ENCODE measurements at places on chromosomes 7 and 10.

DNA sequence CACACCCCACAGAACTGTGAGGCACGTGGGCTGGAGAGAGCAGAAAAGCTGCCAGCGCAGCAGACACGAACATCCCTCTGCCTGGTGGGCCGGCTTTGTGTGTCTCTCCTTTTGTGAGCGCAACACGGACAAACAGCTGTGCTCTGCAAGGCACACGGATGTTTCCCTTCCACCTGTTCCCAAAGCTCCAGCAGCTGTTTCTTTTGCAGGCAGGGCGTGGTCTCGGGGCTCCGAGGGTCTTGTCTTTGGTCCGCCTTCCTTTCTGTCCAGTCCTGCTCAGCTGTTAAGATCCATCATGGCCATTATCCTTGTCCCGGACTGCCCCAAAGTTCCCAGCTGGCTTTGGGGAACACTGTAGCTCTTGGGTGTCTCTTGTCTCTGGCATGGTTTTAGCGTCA, 32.7 kb upstream of the SH2B2 start:
- DNase-seq: no peak

- no peak for DNase-seq
Observed at GRCh38 chr7:2009541-2010001, 223.2 kb downstream of the MAD1L1 start.

DNA sequence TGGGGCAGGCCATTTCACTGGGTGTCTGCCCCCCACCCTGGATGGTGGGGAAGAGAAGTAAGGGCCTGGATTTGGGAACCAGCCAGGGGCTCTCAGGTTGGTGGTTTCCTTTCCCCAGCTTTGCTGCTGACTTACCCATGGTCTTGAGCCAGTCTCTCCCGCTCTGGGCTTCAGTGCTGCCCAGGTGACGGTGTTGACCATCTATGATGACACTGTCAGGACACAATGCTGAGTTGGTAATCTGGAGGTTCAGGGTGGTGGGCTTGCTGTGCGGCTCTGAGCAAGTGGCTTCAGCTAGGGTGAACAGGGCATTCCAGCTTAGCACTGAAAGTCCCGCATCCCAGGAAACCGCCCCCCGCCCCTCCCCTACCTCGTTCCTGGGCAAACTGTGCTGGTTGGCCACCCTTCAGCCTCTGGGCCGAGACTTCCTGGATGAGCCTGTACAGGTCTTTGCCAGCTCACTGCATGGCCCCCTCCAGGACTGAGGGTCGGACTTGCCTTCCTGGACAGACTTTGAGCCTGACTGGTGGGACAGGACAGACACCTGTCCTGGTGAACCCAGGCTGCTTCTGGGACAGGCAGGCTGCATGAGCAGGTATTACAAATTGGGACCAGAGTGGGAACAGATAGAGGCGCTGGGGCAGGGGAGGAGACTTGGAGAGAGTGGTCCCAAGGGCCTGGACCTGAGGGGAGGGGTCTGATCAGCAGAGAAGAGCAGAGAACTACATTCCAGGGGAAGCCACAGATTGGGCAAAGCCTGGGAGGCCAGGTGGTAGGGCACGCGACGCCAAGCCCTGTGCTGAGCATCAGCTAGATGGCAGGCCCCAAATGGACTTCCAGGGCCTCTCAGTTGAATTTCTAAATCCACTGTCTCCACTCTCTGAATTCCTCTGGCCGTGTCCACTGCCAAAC, 19.9 kb upstream of the ZMIZ1 start:
- DNase-seq: no peak

DNA sequence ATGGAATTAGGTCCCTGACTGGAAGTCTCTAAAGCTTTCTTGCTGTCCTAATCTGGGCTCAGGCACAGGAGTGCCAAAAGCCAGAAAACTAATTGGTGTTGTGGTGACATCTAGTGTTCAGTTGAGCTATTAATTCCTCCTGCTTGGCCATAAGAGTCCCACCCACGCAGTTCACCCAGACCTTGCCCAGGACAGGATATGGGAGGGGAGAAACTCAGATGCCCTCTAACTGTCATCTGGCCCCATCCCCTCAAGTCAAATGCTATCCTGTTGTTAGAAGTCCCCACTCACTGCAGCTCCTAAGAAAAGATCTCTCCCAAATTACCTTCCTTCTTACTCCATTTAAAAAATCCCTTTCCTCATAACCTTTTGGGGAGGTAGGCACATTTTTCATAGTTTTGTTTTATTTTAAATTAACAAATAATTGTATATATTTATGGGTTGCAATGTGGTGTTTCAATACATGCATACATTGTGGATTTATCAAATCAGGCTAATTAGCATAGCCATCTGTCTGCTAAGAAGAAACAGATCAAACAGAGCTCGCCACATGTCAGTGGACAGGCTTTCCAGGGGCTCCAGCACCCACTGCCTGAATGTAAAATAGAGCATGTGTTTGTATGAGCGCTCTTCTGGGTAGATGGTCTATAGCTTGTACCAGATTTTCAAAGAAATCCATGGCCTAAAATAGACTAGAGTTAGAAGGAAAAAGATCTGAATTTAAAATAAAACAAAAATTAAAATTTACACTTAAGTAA, 84.0 kb downstream of the GSAP start:
- DNase-seq: peak; percentile 41

GRCh38 chr7:5404421-5404826, 19.2 kb downstream of the TNRC18 start:
- DNase-seq: no peak

DNA sequence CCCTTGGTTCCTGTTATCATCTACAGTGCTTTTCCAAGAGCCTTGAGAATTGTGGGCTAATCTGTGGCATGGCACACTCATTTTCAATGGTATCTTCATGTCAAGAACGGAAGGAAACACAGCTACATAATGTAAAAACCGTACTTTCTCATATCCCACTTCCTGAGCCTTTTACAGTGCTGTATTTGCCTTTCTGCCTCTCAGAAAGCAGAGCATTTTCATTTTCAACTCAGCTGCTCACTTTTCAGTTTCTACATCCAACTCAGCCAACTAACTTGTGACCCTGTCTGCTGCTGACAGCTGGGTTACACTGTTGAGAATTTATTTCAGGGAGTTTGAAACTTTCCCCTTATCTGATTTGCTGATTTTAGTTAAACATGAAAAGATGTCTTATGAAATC, 875.8 kb upstream of the KCND2 start:
- DNase-seq: no peak

DNA sequence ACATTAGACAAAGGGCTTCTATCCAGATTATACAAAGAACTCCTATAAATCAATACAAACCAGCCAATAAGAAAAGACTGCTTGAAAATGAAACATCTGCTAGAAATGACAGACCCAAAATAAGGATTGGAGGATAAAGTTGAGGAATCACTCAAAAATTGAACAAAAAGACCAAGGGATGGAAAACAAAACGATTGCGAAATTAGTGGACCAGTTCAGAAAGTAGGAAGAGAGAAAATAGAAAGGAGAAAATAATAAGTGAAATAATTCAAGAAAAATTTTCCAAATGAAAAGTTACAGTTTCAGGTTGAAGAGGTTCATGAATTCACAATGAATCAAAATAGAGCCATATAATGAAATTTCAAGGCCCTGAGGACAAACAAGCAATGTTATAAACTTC, 115.8 kb upstream of the CTBP2 start:
- DNase-seq: no peak

DNA sequence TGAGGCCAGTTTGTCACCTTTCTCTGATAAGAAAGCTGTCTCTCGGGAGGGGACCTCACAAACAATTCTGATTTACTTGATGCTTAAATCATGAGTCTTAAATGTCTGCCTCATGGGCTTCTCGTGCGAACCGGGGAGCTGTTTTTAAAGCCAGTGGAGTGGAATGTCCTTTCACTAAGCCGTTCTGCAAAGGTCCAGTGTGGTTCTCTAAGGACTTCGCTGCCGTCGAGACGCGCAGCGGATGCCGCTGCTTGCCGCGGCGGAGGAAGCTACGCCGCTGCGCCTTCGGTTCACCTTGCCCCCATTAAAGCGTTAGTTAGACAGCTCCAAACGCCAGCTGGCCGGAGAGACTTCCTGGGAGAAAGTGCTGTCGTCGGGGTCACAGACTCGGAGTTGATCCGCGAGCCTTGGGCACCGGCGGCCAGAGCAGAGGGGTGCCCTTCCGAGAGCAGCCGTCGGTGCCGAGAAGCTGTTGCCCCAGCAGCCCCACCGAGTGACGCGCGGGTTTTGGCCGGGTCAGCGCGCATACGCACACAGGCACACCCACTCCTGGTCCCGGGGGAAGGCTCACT, 1.3 kb upstream of the HMX3 start:
- no peak for DNase-seq

DNA sequence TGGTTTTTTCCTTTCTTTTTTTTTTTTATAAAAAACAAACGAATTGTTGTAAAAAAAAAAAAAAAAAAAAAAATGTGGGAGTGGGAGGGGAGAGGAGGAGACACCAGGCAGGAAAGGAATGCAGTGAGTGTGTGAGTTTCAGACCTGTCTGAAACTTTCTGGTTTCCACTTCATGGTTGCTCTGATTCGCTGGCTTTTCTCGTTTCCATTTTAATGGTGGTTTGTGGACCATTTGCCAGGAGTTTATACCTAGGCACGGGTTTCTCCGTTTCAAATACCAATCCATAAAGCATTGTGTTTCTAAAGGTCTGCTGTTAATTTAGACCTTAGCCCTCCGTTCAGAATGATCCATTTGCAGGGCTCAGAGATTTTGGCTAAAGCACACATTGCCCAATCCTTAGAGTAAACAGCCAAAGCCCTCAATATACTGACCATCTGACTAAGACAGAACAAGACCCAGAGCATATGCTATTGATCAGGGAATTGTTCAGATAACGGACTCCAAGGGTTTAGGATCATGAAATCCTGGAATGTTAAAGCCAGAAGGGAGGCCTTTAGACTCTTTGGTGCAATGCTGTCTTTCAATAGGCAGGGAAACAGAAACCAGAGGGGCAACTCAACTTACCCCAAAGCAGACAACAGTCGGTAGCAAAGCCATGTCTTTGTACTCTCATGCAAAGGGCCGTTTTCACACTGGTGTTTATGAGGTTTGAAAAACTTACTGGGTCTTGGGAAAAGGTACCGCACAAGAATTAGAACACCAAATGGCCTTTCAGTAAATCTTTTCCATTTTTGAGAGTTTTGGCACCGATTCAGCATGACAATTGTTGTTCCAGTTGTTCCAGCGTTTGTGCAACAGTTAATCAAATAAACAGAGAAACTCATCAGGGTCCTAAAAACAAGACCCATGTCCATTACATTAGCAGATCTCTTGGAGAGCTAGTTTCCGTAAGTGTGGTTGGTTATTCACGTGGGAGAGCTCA, 94.3 kb upstream of the AGBL3 start:
- no peak for DNase-seq

- DNase-seq: no peak
Observed at GRCh38 chr10:74096777-74097176, 53.9 kb downstream of the AP3M1 start.
